SK-N-SH (cell line): ENCODE measurements at places on chromosomes 4 and X. TPM values are rescaled to one million over a fixed set of nuclear protein-coding genes. Genes with fewer than 3 reads are reported as not detected.

Gene TCP11X2
- polyA plus RNA-seq, result not detected in 2 replicates

Gene PNMA6A
- 0.71 and 0.81 TPM in 2 replicates for polyA plus RNA-seq

Gene EXOSC9
- polyA plus RNA-seq, result 38.8 and 49.5 TPM in 2 replicates

Gene BTC
- polyA plus RNA-seq, result not detected in 2 replicates

Gene TENM3
- 10.4 and 13.3 TPM in 2 replicates for polyA plus RNA-seq

Gene SMIM31
- polyA plus RNA-seq, result not detected in 2 replicates

Gene NXF2
- not detected in 2 replicates for polyA plus RNA-seq

Gene DGAT2L6
- polyA plus RNA-seq, result 0.05 TPM in 1 of 2 replicates, not detected in the other

Gene NXF2B
- polyA plus RNA-seq, result not detected in 2 replicates

Gene USP17L22
- not detected in 2 replicates for polyA plus RNA-seq

Gene KDR
- 0.02 TPM in 1 of 2 replicates, not detected in the other for polyA plus RNA-seq

Gene SORCS2
- 0.99 and 1.6 TPM in 2 replicates for polyA plus RNA-seq

Gene SPANXB1
- not detected in 2 replicates for polyA plus RNA-seq

Gene CYSLTR1
- not detected in 2 replicates for polyA plus RNA-seq

Gene VCX2
- not detected in 2 replicates for polyA plus RNA-seq

Gene ANOS1
- under 0.01 and 0.02 TPM in 2 replicates for polyA plus RNA-seq

Gene KLHL5
- 33.1 and 37.0 TPM in 2 replicates for polyA plus RNA-seq
